T-cell (primary cell): ENCODE measurements at places on chromosomes 2 and 18. TPM values are rescaled to one million over a fixed set of nuclear protein-coding genes. Genes with fewer than 3 reads are reported as not detected.

The PREPL gene
- 33.3 TPM for total RNA-seq

The NXPH2 gene
- not detected for total RNA-seq

GRCh38 chr2:29796446-29796845 lies 124.9 kb downstream of the ALK start:
- no peak for DNase-seq
- H3K36me3 ChIP-seq = no peaks in the 10 kb centered on the region
- H3K4me1 ChIP-seq = no peaks in the 10 kb centered on the region
- H3K4me3 ChIP-seq = no peak overlapping the region
- H3K27ac ChIP-seq = no peak overlapping the region
- H3K27me3 ChIP-seq = peaks cover 3% of the 10 kb centered on the region

- no peak for DNase-seq
- H3K27me3 ChIP-seq = no peaks in the 10 kb centered on the region
- no peak overlapping the region for H3K4me3 ChIP-seq
- H3K27ac ChIP-seq = no peak overlapping the region
These were observed 23.7 kb downstream of the CYP27A1 start for GRCh38 chr2:218805627-218806026.

DNA sequence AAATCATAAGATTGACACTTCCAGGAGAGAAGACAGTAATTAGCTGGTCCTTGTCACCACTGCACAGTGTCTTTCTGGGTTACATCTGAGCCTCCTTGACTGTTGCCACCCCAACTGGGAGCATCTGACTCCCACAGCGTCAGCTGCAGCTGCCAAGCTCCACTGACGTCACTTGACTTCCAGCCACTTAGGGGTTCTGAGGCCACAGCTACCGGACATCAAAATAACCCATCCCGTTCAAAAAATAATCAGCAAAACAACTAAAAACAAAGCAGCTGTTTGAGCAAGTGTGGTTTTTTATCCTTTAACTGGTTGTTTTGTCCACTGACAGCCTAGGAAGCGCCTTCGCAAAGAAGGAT lies 206.5 kb upstream of the AGAP1 start:
- H3K27ac ChIP-seq = no peak overlapping the region
- H3K36me3 ChIP-seq = no peaks in the 10 kb centered on the region
- no peak overlapping the region for H3K4me3 ChIP-seq
- H3K27me3 ChIP-seq = no peaks in the 10 kb centered on the region

The C2orf92 gene
- 24.1 TPM for total RNA-seq

The CD207 gene
- not detected for total RNA-seq

DNA sequence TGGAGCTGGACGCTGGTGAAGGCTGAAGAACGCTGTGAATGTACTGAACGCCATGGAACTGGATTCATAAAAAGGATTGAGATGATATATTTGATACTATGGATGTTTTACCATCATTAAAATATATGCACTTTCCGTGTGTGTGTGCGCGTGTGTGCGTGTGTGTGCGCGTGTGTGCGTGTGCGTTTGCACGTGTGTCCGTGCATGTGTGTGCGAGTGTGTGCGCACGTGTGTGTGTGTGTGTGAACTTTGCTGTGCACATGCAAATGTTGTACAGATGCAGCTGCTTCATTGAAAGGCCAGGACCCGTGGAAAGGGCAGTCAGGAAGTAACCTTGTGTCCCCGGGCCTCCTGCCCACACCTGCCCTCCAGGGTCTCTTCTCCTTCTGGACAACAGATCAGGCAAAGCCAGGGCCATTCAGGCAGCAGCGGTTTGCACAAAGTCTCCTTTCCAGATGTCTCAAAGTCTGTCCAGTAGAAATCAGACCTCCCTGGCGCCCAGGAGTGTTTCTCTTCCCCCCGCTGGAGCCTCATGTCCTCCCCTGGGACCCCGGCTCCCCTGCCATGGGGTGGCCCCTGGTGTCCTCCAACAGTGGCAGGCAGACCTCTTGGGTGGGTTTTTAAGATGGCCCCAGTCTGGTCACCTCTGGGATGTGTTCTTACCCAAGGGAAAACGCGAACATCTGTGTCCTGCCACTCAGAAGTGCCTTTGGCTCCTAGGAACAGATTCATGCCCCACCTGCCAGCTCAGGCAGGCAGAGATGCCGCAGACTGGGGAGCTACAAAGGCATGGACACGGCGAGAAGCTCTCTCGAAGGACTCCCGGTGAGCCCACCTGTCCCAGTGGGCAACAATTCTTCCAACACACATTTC lies 86.1 kb upstream of the GPC1 start:
- H3K27ac ChIP-seq = no peak overlapping the region
- H3K36me3 ChIP-seq = no peaks in the 10 kb centered on the region
- H3K27me3 ChIP-seq = peaks cover 34% of the 10 kb centered on the region
- no peak overlapping the region for H3K4me3 ChIP-seq
- DNase-seq = no peak
- H3K4me1 ChIP-seq = no peaks in the 10 kb centered on the region

- no peaks in the 10 kb centered on the region for H3K36me3 ChIP-seq
- no peaks in the 10 kb centered on the region for H3K27me3 ChIP-seq
- no peak overlapping the region for H3K27ac ChIP-seq
- peaks cover 12% of the 10 kb centered on the region for H3K4me1 ChIP-seq
- DNase-seq = no peak
These were observed 54.3 kb upstream of the HK2 start for GRCh38 chr2:74779587-74780135.

The INHA gene
- not detected for total RNA-seq

GRCh38 chr2:128720080-128721022 lies 401.7 kb upstream of the HS6ST1 start:
- H3K27me3 ChIP-seq = peaks cover 13% of the 10 kb centered on the region
- H3K27ac ChIP-seq = no peak overlapping the region
- no peak overlapping the region for H3K4me3 ChIP-seq
- no peak for DNase-seq

DNA sequence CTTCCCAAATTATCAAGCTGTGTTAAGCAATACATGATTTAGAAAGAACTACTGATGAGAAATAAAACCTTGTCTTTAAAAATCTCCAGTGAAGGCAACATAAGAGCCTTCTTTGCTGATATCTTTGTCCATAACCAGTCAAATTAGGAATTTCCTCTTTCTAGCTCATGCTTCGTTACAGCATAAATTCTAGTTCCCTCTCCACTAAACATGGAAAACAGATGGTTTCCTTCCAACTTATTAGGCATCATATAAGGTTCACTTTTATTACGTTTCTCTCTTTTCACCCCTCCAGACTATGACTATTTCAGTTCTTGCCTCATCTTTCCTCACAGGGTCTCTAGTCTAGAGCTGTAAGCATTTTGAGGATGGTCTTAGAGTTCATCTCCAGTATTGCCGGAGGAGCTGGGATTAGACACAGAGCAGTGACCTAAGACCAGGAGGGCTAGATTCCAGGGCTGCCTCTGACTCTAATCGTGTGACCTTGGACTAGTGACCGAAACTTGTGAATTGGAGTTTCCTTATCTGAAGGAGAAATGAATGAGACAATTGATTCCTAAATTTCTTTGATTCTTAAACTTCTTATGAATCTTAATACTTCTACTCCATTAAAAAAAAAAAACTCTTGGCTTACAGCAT lies 195.5 kb upstream of the APCDD1 start:
- DNase-seq = no peak
- H3K36me3 ChIP-seq = no peaks in the 10 kb centered on the region
- no peaks in the 10 kb centered on the region for H3K27me3 ChIP-seq
- no peaks in the 10 kb centered on the region for H3K4me1 ChIP-seq
- H3K27ac ChIP-seq = no peak overlapping the region
- H3K4me3 ChIP-seq = no peak overlapping the region
